ENCODE measurements at places on chromosomes 12 and 14.
A peak's percentile ranks its signal among the peaks of the same experiment; 100 is the strongest.

GRCh38 chr12:67692966-67693365 lies 44.4 kb downstream of the DYRK2 start:
- no peak for DNase-seq

DNA sequence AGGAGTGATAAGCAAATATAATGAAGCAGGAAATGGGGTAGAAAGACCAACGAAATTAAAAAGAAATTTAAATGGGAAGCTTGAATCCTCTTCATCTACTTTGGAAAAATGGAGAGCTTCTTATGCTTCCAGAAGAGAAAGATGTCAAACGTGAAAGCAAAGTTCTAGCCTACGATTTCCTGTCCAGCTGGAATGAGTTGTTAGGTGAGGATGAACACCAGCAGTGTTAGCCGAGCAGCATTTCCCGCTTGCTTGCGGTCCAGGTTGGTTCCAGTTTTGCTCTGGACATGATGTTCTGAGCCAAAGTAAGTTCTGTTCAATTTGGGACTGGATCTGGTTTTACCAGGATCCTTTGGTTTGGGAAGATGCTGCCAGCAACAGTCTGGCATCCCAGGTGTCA lies 78.9 kb downstream of the DACT1 start:
- no peak for DNase-seq

DNA sequence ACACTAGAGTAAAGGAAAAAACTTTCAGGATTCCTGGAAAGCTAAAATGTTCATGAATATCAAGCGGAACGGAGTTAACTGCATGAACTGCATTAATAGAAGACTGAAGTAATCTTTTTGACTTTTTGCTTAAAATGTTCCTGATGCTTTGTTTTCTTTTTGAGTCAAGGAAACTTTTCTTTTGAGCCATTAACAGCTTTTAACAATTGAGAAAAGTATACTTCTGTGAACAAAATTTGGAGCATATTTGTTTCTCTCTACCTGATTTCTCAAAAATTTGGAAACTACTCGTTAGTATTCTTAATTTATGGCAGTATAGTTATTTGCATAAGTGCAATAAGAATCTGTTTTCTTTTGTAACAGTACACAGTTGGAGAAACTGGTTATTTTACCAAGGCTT lies 78.5 kb downstream of the CALM1 start:
- no peak for DNase-seq

GRCh38 chr12:45697371-45697770 lies 32.1 kb upstream of the ARID2 start:
- DNase-seq: no peak

- DNase-seq: no peak
These were observed 116.0 kb upstream of the FLRT2 start for GRCh38 chr14:85413836-85414526.

- no peak for DNase-seq
These were observed 19.7 kb upstream of the LRTM2 start for GRCh38 chr12:1800401-1801302.

- DNase-seq: no peak
These were observed 402.3 kb downstream of the NUAK1 start for GRCh38 chr12:105736498-105736897.

- no peak for DNase-seq
These were observed 74.6 kb downstream of the DACT1 start for GRCh38 chr14:58712357-58712756.

DNA sequence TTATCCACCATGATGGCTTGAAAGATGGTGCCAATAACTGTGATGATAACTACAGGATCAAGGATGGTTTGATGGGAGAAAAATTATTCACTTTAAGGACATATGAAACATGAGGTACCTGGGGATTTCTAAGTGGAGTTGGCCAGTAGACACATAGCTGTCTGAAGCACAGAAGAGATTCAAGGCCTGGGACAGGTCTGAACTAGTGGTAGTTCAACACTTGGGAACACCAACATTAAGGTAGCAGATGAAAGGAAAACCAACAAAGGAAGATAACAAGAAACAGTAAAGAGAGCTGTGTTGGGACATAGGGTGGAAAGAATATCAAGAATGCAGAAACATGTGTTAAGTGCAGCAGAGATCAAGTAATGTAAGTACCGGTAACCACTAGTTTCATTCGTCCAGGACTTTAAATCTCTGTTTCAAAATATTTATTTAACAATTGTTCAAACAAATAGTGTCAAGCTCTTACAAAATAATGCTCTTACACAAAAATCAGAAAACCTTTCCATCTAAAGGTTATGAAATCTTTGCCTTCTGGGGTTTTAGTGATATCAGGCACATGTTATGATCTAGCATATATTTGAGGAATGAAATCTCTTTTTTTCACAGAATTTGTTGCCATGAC lies 104.7 kb downstream of the ST8SIA1 start:
- no peak for DNase-seq

DNA sequence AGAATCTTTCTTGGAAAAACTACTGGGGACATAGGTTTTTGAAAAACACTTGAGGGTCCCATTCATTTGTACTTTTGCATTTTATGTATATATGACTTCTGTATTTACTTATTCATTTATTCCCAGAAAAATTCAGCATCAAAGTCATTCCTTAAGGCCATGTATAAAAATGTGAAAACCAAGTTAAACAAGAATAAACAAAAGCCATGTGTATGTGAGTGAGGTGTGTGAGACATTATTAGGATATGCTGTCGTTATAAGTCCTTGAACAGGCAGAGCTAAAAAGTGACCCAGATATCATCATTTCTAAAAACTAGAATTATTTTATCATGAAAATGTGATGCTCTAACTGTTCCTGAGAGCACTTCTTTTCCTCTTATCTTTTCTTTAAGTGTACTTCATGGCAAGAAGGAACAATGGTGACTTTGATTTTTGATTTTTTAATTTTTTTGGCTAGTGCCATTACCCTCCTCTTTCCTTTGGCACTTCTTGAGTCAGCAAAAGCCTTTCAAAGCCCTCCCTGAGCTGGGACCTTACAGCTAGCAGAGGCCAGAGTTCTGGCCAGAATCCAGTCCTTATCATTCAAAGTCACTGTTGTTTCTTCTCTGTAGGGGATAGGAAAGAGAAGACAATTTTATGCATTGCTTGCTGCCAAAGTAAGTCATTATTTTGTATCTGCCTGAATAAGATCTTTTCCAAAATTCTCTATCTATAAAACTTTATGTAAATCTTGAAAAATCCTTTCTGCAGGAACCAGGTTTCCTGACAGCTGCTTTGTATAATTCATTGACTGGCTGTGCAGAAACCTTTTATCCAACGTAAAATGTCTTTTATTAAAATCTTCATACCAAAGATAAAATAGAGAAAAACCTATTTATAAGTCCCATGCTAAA lies 419.7 kb upstream of the PRICKLE1 start:
- DNase-seq: no peak

- DNase-seq: no peak
These were observed 3.0 kb upstream of the CISTR start for GRCh38 chr12:53754633-53755264.

DNA sequence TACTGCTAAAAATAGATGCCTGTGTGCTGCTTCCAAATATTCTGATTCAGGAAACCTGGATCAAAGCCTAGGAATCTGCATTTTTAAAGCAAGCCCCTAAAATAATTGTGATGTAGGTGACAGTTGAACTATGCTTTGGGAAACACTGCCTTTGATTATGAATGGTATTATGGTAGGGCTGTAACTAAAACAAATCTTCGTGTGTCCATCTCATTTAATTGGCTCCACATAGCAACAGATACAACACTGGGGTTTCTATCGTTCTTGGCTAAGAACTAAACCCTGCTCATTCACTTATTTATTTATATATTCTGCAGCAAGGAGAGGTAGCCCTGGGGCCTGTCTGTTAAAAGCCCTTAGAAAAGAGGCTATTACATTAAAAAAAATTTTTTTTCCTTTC lies 23.0 kb upstream of the ITGA5 start:
- no peak for DNase-seq

- no peak for DNase-seq
These were observed 70.6 kb upstream of the MYF6 start for GRCh38 chr12:80636832-80637231.

GRCh38 chr12:43882578-43883178 lies 46.8 kb downstream of the TMEM117 start:
- DNase-seq: peak; percentile 35

DNA sequence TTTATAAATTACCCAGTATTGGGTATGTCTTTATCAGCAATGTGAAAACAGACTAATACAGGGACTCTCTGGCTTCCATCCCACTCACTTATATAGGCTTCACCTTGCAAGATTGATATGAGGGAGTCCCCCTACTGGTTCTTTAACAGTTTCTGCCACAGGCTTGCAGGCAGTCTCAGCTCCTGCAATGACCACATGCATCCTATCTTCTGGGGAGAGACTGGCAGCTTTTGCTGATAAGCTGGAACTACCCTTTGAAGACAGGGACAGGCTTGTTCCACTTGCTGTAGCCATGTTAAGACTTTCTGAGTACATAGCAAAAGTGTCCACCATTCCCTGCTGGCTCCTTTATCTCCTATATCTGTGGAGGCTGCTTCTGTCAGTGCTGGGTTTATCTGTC lies 531.7 kb upstream of the FLRT2 start:
- no peak for DNase-seq

- DNase-seq: no peak
These were observed 41.4 kb upstream of the TUNAR start for GRCh38 chr14:95835121-95835730.

DNA sequence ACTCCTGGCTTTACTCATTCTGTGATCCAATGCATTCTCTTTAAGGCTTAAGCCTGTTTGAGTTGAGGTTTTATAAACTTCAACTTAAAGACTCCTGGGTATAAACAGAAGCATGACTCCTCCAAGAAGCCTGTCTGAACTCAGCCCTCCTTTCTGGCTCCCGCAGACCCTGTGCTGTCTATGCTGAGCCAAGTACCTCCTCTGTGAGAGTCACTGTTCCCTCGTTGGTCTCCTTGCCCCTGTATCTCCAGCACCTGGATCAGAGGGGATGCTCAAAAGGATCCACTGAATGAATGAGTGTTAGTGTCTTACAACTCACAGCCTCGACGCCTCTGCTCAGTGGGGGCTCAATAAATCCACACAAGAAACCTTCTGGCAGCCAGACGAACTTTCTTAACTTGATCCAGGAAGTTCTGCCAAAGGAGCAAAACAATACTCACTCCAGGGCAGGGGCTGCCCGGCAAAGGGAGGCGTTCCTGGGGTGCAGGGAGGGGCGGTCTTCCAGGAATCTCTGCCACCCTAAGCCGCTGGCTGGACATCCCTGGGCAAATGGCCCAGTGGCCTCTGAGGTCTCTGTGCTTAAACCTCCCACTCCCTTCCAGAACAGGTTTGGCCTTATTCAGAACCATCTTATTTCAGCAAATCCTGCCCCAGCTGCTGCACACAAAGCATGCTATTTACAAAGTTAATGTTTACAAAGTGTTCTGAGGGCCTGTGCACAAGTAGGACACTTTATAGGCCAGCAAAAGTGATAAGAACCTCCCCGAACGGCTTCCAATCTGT lies 32.9 kb downstream of the MAP1LC3B2 start:
- DNase-seq: no peak

DNA sequence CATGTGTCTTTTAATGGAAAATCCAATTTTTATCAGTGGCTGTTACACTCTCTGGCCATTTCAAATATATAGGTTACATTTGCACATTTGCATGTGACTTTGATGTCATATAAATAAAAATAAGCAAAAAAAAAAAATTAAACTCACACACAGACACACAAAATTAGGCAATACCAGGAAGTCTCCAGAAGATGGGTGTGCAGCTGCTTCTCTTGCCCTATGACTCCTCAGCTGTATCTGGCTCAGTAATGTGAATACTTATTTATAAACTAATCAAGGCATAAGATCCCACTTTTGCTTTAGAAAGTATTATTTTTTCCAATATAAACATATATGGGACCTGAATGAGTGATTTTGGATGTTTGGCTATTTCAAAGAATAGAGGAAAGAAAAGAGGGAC lies 461.1 kb downstream of the LRIG3 start:
- no peak for DNase-seq

- DNase-seq: peak; percentile 20
These were observed 77.9 kb upstream of the PWP1 start for GRCh38 chr12:107607464-107608392.

- DNase-seq: no peak
These were observed 14.4 kb downstream of the CLSTN3 start for GRCh38 chr12:7144414-7145120.

- DNase-seq: no peak
These were observed 3.3 kb downstream of the CD4 start for GRCh38 chr12:6792522-6793201.

GRCh38 chr12:30100741-30101140 lies 317.0 kb upstream of the TMTC1 start:
- DNase-seq: no peak

DNA sequence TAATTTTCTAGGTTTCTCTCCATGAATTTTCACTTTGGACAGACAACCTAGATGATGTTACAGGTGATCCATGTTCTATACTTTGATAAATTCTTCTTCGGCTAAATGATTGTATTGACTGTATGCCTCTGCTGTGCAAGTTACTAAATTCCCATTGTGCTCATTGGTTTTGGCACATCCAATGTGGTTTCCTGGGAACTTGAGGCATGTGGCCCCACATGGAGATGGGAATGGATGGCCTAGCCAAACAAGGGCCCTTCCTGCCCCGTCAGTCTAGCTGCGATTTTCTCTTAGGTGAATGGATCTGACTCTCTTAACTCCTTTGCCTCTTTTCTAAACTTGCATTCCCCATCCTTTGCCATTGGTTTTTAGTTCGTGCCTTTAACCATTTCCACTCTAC lies 186.2 kb downstream of the PELI2 start:
- no peak for DNase-seq

DNA sequence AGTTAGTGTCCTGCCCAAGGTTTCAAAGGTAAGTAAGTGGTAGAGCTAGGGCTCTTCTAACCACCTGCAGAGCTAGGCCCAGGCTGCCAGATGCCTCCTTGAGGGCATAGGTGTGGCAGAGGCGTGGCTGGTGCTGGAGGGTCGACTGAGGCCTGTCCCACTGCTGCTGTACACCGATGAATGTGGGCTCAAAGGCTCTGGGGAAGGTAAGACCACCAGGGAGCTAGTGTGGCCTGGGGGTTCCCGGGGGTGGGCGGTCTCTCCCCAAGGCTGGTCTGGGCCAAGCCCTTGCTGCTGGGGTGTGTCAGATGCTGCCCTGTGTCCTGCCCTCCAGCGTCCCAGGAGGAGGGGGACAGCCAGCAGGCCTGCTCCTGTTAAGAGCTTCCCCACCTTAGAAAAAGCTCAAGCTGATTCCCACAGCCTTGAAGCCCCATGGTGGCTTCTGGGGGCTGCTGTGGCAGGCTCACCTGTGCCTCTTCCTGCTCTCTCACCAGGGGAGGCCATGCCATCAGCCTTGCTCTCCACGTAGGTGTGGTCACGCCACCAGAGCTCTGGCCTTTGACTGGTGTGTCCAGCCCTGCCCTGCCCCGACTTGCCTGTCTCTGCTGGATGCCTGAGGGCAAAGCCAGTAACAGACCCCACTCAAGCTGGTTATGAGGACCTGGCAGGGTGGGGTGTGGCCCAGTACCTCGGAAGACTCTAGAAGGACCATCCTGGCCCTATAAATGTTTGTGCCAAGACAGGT lies 36.8 kb downstream of the SH2B3 start:
- DNase-seq: no peak

- no peak for DNase-seq
These were observed 830 bp downstream of the PPP4R3A start for GRCh38 chr14:91509083-91509877.
